ENCODE measurements at places on chromosomes 7 and 10.

- DNase-seq: no peak
Measured at GRCh38 chr10:3385487-3385886, 212.9 kb upstream of the PITRM1 start.

DNA sequence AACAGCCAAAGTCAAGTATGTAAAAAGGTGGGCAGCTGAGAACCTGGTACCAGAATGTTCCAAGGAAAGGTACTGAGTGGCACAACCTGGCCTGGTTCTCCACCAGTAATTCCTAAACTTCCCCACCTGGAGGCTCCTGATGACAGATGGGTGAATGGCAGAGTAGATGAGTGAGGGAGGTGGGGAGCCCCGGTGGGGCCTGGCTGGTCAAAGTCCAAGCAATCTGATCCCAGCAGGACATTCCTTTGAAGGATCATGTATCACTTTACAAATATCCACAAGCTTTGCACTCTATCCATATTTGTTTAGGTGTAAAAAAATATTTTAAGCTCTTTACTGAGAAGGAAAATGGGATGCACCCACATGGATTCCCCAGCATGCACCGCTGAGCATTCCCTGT is 250.2 kb downstream of the DPP6 start:
- no peak for DNase-seq

- DNase-seq: no peak
Measured at GRCh38 chr7:28958235-28958979, at the start of gene TRIL. Gene TRIL (minus strand): TSS chr7:28958330. CDS start chr7:28958046, 284 bp downstream.

- DNase-seq: no peak
Measured at GRCh38 chr10:93712593-93712992, 10.2 kb upstream of the FRA10AC1 start.

- no peak for DNase-seq
Measured at GRCh38 chr7:124751027-124751426, 14.6 kb downstream of the GPR37 start.

DNA sequence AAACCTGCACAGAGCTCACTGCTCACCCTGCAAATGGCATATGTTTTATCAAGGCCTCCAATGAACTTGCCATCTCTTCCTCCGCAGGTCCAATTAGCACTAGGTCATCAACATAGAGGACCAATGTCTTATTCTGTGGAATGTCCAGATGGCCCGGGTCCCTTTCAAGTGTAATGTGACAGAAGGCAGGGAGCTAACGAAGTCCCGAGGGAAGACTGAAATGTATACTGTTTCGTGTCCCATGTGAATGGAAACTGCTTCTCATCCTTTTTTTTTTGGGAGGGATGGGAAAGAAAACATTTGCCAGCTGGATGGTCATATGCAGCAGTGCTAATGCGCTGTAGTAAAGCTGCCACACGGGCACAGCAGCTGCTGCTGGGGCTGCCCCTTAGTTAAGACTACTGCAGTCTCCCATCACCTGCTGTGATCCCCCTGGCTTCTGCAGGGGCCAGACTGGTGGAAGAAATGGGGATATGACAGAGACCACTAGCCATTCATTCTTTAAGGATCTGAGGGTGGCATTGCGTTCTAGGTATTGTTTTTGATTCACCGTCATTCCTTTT is 61.7 kb upstream of the CCNY start:
- DNase-seq: no peak

- no peak for DNase-seq
Measured at GRCh38 chr10:122744257-122744656, 44.6 kb upstream of the C10orf120 start.

GRCh38 chr10:132037676-132037975 is 28.1 kb upstream of the JAKMIP3 start:
- DNase-seq: no peak

- DNase-seq: no peak
Measured at GRCh38 chr7:41098402-41098801, 604.5 kb downstream of the INHBA start.

GRCh38 chr7:142477079-142477651 is 219.3 kb upstream of the PRSS58 start:
- DNase-seq: no peak

DNA sequence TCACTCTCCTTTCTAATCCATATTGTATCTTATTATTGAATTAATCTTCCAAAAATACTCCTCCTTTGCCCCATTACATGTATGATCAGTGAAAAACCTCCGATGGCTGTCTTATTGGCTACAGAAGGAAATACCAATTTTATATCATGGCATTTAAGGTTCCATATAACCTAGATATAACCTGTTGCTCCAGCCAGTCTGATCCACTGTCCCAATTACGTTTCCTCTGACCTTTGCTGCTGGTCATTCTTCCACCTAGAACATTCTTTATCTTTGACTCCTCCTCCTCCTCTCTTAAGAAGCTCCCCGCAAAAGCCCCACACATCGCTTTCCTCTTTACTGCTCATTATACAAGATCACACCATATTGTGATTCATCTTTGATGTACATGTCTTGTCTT is 161.5 kb downstream of the RNLS start:
- DNase-seq: no peak

DNA sequence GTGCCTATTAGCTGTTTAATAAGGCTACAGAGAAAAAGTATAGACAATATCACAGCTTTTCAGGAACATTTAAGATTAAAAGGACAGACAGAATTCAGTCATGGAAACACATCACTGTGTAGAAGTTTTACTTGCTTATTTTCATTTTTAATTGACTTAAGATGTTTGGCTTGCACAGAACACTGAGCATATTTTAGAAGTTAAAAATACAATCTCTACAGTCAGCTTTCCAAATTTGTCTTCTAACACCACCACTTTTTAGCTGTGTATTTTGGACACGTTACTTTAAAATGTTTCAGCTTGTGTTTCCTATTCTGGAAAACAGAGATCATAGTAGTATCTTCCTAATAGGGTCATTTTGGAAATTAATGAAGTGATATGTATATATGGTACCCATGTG is 11.8 kb downstream of the CFAP69 start:
- DNase-seq: no peak

- no peak for DNase-seq
Measured at GRCh38 chr10:102555781-102556328, 52.1 kb downstream of the SUFU start.

GRCh38 chr7:25858525-25859411 is 293.2 kb upstream of the NFE2L3 start:
- DNase-seq: no peak

GRCh38 chr10:79351332-79351731 is 4.1 kb downstream of the PPIF start:
- DNase-seq: no peak

- DNase-seq: no peak
Measured at GRCh38 chr7:138768241-138768640, 29.6 kb upstream of the TMEM213 start.

GRCh38 chr10:115982526-115982925 is 290.5 kb downstream of the GFRA1 start:
- no peak for DNase-seq

Data from activated T-helper 9 cell treated with anti-CD3 and anti-CD28 coated beads, Interleukin-2, amount 50 U/mL, for 16 hours (primary cell).